ENCODE measurements at places on chromosomes 3 and 15.

DNA sequence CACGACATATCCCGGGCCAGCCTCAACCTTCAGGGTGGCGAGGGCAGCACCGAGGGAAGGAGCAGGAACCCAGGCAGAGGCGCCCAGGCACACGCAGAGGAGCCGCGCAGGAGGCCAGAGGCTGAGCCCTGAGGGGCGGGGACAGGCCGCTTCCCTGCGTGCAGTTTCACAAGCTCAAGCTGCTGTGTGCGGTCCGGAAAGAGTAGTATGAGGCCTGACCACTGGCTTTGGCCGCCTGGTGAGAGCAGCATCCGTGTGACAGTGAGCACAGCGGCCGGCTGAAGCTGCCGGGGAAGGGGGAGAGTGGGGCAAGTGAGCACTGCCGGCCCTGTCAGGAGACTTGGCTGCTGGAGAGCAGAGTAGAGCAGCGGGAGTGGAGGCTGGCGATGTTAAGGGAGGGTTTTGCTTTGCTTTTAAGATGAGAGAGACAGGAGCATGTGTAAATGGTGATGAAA is 8.7 kb downstream of the ZDHHC19 start:
- peak; percentile 82 for DNase-seq

- DNase-seq: no peak
These were observed 1.2 kb downstream of the PLOD2 start for GRCh38 chr3:146159616-146160320.

- no peak for DNase-seq
These were observed 12.1 kb upstream of the RTP2 start for GRCh38 chr3:187714404-187714979.

- no peak for DNase-seq
These were observed 5.5 kb downstream of the CHSY1 start for GRCh38 chr15:101246391-101246790.

DNA sequence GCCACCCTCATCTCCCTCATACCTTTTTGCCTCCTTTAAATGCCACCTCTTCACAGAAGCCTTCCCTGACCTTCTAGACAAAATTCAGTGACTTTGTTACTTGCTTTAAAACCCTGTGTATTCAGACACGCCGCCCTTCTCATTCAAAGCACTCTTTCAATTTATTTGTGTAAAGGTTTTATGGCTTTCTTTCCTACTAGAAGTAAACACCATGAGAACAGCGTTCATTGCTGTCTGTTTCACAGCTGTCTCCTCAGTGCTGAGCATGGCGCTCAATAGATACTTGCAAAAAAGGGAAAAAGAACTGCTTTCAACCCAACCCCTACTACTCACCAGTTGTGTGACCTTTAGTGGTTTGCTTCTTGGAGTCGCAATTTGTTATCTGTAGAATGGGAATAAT is 17.0 kb downstream of the ATXN7 start:
- DNase-seq: no peak

- no peak for DNase-seq
These were observed 24.4 kb downstream of the XXYLT1 start for GRCh38 chr3:195246581-195246995.

- no peak for DNase-seq
These were observed 505.8 kb downstream of the EPHA3 start for GRCh38 chr3:89613241-89613640.

GRCh38 chr3:19016851-19017250 is 131.5 kb upstream of the KCNH8 start:
- no peak for DNase-seq

All from Right ventricle myocardium inferior (tissue), 1 donor.